Brain (organoid and tissue), 16 donors: ENCODE measurements at places on chromosomes 3 and 15. TPM values are rescaled to one million over a fixed set of nuclear protein-coding genes. Genes with fewer than 3 reads are reported as not detected.

GRCh38 chr3:150870406-150870805 lies 34.8 kb downstream of the MINDY4B start:
- DNase-seq, result no peak

Gene RBP2
- polyA plus RNA-seq, result not detected

GRCh38 chr3:64837986-64838735 lies 150.4 kb upstream of the ADAMTS9 start:
- DNase-seq, result no peak

GRCh38 chr15:56969265-56969895 lies 50.9 kb downstream of the TCF12 start:
- no peak for DNase-seq

DNA sequence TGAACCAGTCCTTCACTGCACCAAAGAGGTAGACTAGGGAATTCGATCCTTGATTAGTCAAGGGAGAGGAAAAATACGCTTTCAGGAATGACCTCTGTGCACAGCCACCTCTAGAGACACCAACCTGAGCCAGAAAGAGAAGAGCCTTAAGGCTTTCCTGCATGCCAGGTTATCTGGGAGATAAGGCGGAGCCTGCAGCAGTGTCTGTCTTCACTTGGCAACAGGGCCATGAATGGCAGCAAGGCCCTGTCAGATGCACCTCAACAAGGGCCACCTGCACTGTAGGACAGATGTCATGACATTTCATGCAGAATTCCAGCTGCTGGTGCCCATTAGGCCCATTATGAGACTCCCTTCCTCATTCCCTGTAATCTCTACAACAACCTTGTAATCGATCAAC lies 88.1 kb downstream of the MEX3B start:
- DNase-seq, result no peak

GRCh38 chr15:69038508-69038907 lies 24.0 kb downstream of the NOX5 start:
- no peak for DNase-seq

- DNase-seq, result no peak
Observed at GRCh38 chr3:139506766-139507165, 30.4 kb upstream of the RBP2 start.

DNA sequence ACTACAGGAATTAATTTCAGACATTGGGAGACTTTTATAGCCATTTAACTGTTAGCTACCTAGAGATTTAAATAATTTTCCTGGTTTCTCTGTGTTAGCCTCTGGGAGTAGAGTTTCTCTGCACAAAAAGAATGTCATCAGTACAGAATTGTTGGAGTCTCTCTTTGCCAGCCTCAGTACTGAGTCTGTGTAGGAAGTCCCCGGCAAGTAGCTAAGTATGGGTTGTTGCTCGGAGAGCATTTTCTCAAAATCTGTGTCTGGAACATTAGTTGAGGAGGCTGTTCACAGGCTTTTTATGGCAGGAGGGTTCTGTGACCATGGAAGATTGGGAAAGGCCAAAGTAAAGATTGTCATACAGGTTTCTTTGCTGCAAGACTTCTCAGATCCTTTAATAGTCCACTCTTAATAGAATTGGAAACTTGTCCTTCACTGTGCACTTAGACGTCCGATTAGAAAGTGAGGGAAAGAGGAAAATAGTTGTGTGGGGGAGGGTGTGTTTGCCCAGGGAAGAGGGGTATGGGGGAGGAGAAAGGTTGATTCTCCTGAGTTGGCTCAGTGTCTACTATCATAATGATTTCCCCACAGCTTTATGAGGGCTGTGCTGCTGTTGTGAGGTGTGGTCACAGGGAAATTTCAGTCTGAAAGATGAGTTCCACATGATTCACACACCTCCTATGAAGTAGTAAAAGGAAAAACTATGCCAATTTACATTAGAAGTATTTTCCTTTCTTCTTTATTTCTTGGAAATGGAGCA lies 207.1 kb downstream of the PTPRG start:
- DNase-seq, result no peak

Gene AP3B2
- polyA plus RNA-seq, result 78.1 TPM

DNA sequence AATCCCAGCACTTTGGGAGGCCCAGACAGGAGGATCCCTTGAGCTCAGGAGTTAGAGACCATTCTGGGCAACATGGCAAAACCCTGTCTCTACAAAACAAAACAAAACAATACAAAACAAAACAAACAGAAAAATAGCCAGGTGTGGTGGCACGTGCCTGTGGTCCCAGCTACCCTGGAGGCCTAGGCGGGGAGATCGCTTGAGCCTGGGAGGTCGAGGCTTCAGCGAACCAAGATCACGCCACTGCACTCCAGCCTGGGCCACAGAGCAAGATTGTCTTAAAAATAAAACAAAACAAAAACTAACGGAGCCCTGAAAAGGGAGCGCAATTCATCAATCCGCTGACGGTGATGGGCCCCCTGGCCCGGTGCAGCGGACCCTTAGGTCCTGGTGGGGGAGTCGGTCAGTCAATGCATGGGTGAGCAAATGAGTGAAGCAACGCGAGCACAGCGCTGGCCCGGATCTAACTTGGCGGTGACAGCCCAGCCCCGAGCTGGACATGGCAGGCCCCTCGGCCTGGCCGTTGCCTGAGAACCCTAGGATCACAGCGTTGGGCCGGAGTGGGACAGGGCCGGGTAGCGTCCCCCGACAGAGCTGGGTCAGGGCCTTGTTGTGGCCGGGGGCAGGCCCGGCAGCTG lies 52.4 kb upstream of the BLM start:
- DNase-seq, result peak; percentile 35

GRCh38 chr3:194072097-194072428 lies 63.9 kb upstream of the HES1 start:
- DNase-seq, result no peak

DNA sequence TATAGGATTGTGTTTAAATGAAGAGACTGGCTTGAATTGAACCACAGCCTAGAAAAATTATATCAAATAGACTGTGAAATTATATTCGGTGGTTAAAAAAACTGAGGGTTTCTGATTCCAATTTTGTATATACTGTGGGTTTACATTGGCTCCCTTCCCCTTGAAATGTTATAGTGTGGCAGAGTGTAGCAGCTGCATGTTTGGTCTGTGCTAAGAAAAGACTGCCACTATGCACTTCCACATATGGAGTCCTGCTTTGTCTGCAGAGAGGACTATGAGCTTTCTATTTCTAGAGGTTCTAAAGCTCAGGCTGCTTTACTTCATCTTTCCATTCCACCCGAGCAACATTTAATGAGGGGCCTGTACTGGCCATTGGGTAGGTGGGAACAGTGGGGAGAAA lies 112.3 kb downstream of the P3H2 start:
- peak; percentile 97 for DNase-seq

- DNase-seq, result no peak
Observed at GRCh38 chr3:114400371-114400770, 106.5 kb downstream of the TIGIT start.

GRCh38 chr3:116254541-116254940 lies 190.7 kb downstream of the LSAMP start:
- DNase-seq, result no peak

DNA sequence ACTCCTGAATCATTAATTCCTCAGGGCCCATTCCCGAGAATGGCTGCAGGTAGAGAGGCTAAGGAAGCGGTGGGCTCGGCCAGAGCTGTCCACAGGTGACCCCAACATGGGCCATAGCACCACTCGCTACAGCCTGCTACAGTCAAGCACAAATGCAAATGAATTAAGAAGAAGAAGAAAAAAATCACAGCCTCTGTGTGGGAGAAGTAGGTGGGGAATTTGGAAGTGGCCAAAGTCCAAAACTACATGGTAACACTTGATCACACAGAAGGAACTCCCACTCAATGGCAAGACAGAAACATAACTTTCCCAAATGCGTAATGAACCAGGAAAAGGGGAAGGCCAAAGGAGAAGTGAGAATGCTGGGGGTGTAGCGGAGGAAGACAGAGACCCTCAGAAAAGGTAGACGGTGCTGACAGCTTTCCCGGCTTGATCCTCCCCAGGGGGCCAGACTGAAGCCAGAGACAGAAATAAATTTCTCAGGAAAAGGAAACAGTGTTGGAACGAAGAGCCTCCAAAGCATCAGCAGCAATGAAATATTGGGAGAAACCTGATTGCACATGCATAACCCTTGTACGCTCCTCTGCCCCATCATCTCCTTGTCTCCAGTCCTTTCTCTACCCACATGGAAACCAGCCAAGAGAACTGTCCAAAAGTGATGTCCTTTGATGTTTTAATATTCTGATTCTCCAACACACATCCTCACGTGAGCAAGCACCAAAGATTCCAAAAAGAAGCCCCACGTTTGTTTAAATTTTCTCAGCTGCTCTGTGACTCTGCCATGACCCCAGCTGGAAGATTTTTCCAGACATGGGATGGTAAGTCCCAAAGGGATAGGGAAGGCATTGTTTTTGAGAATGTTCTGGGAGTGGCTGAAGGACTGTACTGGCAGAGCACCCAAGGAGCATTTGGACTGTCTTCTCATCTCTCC lies 107.6 kb downstream of the OXNAD1 start:
- no peak for DNase-seq
